ENCODE measurements at places on chromosomes 3 and 15.

- no peak for DNase-seq
Observed at GRCh38 chr3:18499301-18499700, 74.2 kb upstream of the SATB1 start.

DNA sequence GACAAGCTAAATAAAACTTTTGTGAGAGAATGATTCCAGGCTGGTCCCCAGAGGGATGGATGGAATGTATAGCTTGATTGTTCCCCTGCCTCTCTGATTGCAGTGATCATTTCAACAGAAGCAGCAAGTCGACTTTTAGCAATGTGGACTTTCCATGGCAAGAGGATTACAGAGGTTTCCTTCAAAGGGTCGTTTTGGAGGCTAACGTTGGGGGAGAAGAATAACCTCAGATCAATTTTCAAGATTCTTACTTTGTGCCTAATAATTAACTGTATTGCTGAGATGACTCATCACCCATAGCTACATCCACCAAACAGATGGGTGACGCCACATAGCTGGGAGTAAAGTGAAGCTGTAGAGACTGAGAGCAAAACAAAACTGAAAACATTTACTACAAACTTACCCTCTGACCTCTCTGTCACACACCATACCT is 79.9 kb downstream of the GTPBP8 start:
- no peak for DNase-seq

DNA sequence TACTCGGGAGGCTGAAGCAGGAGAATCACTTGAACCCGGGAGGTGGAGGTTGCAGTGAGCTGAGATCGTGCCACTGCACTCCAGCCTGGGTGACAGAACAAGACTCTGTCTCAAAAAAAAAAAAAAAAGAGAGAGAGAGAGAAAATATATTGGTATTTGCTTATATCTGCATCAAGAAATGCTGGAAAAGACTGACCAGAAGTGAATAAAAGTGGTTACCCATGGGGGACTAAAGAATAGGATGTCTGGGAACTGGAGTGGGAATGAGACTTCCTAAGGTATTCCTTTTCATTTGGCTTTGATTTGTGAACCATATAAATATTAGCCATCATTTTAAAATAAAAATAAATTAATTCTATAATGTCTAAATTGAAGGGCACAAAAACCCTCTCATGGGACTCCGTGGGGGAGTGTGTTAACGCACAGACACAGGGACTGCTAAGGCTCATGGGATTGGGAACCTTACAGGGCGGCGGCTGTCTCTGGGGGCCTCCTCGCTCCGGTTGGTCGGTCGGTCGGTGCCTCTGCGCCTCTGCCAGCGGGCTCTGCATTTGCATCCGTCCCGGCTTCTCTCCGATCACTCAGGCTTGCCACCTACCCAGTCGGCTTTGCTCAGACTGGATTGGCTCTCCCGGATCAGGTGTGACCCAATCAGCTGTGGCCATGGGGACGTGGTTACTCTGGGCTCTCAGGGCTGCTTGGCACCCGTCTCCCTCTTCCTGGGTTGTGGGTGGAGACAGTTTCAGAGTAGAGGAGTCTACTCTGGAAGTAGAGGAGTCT is 12.7 kb upstream of the TSPAN3 start:
- no peak for DNase-seq

DNA sequence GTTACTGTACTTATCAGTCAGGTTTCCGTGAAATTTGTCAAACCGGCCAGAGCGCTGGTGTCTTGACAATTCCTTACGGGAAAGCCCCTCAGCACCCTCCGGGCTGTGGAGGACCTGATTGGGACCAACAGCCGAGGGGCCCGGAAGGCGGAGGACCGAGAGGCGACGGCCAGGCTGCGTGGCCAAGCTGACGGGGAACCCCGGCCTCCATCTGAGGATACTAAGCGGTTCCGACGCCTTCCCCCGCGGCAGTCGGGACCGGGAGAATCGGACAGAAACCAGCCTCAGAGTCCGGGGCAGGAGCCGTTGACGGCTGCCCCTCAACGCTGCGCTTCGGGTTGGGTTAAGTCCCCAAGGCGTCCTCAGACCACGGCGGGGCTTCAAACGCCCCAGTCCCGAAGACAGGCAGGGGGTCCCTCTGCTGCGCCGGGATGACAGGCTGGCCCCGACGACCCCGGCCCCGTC is 499 bp downstream of the ALDH1A2 start:
- DNase-seq = no peak
